Memory B cell (primary cell): ENCODE measurements at places on chromosomes 3 and 15.

DNA sequence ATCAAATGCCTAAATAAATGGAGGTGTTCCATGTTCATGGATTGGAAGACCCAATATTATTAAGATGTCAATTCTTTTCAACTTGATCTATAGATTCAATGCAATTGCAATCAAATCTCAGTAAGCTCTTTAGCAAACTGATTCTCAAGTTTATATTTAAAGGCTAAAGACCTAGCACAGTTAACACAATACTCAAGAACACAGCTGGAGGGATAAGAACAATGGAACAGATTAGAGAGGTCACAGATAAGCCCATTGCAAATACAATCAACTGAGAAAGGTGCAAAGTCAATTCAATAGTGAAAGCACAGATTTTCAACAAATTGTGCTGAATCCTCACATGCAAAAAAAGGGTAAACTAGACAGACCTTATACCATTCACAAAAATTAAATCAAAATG is 198.9 kb downstream of the P3H2 start:
- H3K4me3 ChIP-seq = no peak overlapping the region
- H3K4me1 ChIP-seq = no peaks in the 10 kb centered on the region
- H3K36me3 ChIP-seq = no peaks in the 10 kb centered on the region

- no peak for DNase-seq
- no peak overlapping the region for H3K4me3 ChIP-seq
- no peaks in the 10 kb centered on the region for H3K36me3 ChIP-seq
- H3K27ac ChIP-seq = no peak overlapping the region
- peaks cover 8% of the 10 kb centered on the region for H3K4me1 ChIP-seq
- H3K27me3 ChIP-seq = no peaks in the 10 kb centered on the region
Measured at GRCh38 chr15:80171787-80172186, 19.0 kb downstream of the FAH start.

DNA sequence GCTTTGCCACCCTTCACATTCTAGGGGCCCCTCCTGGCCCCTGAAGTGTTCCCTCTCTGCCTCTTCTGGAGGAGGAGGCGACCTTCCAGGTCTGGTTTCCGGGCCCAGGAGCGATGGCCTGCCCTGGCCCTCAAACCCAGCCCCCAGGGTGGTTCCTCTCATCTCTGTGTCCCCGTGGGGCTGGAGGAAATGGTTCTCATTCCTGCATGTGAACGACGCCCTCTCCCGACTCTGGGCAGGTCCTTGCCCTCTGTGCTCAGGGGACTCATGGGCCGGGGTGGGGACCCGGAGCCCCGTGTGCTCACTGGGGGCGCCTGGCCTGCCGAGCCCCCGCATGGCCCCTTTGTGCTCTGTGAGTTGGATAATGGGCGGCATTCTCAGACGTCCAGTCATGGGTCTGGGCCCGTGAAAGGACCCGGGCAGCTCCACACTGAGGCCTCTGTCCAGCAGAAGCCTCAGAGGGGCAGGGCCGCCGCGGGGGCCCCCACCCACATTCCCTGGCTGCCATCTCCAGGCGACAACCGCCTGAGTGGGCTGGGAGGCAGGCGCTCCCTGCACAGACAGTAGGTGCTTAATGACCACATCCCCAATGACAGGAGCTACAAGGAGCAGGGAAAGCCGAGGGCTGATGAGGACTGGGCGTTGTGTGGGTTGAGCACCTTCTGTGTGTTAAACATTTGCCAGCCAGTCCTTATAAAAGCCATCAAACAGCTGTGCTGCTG is 5.5 kb upstream of the PLXND1 start:
- H3K27me3 ChIP-seq = peaks cover 9% of the 10 kb centered on the region
- H3K4me3 ChIP-seq = no peak overlapping the region
- DNase-seq = no peak
- H3K4me1 ChIP-seq = peaks cover 9% of the 10 kb centered on the region
- no peak overlapping the region for H3K27ac ChIP-seq

DNA sequence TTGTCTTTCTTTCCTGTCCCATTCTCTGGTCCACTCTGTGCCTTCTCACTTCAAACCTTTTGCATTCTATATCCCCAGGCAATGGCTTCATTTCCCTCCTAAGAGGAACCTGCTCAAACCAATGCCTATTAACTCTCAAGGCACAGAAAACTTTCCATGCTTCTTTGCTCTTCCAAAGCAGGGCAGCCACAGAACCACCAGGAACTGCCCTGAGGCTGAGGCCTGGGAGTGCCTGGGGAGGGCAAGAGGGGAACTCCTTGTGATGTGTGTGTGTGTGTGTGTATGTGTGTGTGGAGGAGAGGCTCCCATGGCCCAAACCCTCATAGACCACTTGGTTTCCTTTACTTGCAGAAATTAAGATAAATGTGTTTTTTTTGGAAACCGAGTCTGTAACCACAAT is 14.1 kb upstream of the PGPEP1L start:
- H3K27ac ChIP-seq = no peak overlapping the region
- no peak for DNase-seq
- H3K4me1 ChIP-seq = no peaks in the 10 kb centered on the region
- peaks cover 18% of the 10 kb centered on the region for H3K27me3 ChIP-seq

DNA sequence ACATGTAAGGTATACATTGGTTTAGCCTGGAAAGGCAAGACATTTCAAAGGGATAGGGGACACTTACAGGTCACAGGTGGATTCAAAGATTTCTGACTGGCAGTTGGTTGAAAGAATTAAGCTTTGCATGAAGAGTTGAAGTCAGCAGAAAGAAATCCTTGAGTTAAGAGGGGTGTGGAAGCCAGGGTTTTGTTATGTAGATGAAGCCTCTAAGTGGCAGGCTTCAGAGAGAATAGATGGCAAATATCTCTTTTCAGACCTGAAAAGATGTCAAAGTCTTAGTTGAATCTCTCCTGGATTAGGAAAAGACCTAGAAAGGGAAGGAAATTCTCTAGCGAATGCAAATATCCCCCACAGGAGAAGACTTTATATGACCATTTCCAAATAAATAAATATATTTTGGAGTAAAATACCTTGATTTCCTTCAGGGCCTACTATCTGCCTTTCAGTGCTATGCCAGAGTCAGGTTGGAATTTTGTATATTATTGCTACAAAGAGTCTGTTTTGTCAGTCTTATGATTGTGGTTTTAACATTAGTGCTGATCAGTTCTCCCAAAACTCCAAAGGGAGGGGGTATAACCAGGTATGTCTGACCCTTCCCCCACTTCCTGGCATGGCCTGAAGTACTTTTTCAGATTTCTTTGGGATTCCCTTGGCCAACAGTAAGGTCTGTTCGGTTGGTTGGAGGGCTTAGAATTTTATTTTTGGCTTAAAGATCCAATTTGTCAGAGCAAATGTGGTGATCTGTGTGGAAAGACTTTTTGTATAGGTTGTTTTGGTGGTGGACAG is 286.4 kb downstream of the LRTM1 start:
- H3K4me1 ChIP-seq = no peaks in the 10 kb centered on the region
- no peak overlapping the region for H3K27ac ChIP-seq
- no peaks in the 10 kb centered on the region for H3K36me3 ChIP-seq
- DNase-seq = no peak
- H3K27me3 ChIP-seq = peaks cover 11% of the 10 kb centered on the region

DNA sequence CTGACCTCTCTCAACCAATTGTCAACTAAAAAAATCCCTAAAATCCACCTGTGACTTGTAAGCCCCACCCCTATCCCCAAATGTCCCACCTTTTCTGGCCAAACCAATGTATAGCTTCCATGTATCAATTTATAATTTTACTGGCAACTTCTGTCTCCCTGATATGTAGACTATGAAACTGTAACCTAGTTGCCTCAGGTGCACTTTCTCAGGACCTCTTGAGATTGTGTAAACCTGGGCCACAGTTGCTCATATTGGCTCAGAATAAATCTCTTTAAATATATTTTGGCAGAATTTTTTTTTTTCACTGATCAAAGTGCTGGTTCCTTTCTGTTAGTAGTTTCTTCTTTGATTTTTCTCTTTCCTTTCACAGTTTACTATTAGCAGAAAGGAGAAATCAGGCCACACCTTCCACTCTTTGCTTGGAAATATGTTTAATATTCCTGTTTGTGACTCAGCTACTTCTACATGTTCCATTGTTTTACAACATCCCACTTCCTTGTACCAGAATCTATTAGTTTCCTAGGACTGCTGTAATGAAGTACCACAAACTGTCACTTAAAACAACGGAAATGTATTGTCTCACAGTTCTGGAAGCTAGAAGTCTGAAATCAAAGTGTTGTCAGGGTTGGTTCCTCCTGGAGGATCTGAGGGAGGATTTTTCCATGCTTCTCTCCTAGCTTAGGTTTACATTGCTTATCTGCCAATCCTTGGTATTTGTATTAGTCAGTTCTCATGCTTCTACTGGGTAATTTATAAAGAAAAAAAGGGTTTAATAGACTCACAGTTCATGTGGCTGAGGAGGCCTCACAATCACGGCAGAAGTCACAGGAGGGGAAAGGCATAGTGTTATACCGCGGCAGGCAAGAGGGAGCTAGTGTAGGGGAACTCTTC is 801.2 kb upstream of the ARPP21 start:
- H3K4me1 ChIP-seq = no peaks in the 10 kb centered on the region
- H3K27me3 ChIP-seq = peaks cover 2% of the 10 kb centered on the region
- no peak for DNase-seq
- H3K36me3 ChIP-seq = no peaks in the 10 kb centered on the region

DNA sequence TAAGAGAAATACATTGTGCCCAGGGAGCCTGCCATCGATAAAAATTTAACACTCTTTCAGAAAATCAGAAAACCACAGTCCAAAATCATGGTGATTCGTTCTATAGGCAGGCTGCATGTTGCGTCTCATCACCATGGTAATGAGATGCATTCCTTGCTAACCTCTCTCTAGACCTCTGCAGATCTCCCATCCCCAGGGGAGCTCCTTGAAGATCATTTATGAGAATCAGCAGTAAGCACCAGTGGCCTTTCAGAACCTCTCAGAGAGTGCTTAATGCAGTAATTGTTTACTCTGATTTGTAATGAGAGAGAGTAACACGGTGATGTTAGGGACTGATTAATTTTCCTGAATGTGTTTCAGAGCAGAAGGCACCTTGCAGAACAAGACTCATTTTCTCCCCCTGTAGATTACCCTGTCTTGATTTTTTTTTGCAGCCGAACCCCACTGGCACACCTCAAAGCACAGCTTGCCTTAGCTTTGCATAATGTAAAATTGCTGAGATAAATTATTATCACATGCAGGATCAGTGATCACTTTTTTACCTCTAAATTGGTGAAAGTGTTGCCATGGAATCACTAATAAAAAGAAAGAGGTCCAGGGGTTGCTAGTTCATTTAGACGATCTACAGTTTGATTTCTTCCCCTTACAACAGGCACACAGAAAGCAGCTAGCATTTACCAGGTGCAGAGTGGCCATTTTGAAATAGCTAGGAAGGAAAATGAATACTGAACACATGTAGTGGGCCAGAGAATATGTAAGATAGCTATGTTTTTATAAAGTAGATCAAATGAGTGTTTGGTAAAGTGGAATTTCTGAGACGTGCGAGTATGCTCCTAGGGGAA is 98.9 kb upstream of the CHL1 start:
- H3K27ac ChIP-seq = no peak overlapping the region
- no peaks in the 10 kb centered on the region for H3K4me1 ChIP-seq
- peaks cover 2% of the 10 kb centered on the region for H3K36me3 ChIP-seq
- H3K4me3 ChIP-seq = no peak overlapping the region
- no peak for DNase-seq
- no peaks in the 10 kb centered on the region for H3K27me3 ChIP-seq

DNA sequence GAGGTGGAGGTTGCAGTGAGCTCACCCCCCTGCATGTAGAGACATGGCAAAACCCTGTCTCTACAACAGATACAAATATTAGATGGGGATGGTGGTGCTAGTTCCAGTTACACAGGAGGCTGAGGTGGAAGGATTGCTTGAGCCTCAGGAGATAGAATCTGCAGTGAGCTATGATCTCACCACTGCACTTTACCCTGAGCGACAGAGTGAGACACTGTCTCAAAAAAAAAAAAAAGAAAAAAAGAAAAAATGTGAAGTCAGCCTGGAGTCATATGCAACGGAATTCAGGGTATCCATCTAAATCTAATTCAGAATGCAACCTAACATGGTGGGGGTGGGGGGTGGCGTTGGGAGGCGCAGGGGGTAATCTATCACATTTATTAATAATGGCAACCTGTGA is 37.1 kb upstream of the NR2F2 start:
- DNase-seq = no peak
- no peaks in the 10 kb centered on the region for H3K4me1 ChIP-seq
- no peak overlapping the region for H3K4me3 ChIP-seq
- H3K36me3 ChIP-seq = no peaks in the 10 kb centered on the region

DNA sequence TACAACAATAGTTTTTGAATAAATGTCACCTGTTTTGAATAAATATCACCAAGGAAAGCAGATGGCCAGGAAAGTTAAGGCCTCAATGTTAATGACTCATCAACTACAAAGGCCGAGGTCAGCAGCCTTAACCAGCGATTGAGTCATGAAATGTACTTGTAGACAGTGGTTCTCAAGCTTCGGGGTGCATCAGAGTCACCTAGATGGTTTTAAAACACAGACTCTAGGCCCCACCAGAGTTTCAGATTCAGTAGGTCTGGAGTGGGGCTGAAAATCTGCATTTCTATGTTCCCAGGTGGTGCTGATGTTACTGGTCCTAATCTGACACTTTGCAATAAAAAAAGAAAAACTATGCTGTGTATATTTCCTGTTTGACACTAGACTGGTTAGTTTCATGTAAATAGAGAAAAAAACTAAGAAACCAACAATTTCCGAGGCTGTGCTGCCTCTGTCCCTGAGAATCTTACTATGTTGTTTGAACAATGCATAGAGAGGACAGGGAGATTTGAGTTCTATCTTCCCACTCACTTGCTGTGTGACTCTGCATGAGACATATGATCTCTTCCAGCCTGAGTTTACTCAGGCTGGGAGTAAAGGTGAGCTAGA is 9.8 kb downstream of the RAB27A start:
- peaks cover 35% of the 10 kb centered on the region for H3K4me1 ChIP-seq
- DNase-seq = no peak
- H3K4me3 ChIP-seq = peak overlapping the region; percentile 8
- H3K27ac ChIP-seq = peak overlapping the region; percentile 81

- H3K4me1 ChIP-seq = no peaks in the 10 kb centered on the region
- no peak overlapping the region for H3K27ac ChIP-seq
- H3K27me3 ChIP-seq = no peaks in the 10 kb centered on the region
- no peak for DNase-seq
- H3K36me3 ChIP-seq = no peaks in the 10 kb centered on the region
Measured at GRCh38 chr3:164730815-164731360, 347.4 kb downstream of the SI start.

DNA sequence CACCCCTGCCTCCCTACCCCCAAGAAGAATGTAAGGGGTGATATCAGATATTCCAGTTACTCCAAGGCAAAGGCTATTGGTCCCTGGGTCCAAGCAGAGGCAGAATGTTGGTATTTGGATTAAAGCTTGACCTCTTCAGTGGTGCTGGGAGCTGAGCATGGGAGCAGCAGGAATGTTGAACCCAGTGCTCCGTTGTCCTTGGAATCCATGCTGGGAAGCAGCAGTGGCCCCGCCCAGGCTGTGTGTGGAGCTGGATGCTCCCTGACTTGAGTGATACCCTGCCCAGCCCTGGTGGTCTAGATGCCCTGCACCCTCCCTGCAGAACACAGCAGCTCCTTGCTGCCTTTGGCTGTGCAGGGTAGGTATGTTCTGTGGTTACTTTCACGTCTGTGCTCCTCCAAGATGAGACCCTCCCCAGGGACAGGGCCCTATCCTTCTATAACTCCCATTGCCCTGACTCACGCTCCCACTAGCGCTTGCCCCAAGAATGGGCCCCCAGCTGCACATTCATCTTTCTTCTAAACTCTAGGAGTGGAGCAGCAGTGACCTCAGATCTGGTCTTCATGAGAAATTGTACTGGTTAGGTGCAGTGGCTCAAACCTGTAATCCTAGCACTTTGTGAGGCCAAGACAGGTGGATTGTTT is 35.1 kb downstream of the UMPS start:
- H3K27ac ChIP-seq = no peak overlapping the region
- no peak for DNase-seq
- H3K27me3 ChIP-seq = peaks cover 12% of the 10 kb centered on the region
- H3K4me3 ChIP-seq = no peak overlapping the region
